Omental fat pad (tissue), 4 donors: ENCODE measurements at places on chromosomes 13 and 19.

GRCh38 chr13:87331178-87331577, 340.0 kb upstream of the SLITRK5 start:
- no peak for DNase-seq

GRCh38 chr19:6126335-6126974, 9.0 kb upstream of the ACSBG2 start:
- DNase-seq, result no peak

- no peak for DNase-seq
Measured at GRCh38 chr13:50400035-50400726, 384.9 kb downstream of the KCNRG start.

- no peak for DNase-seq
Measured at GRCh38 chr19:51559240-51559639, 11.8 kb upstream of the ZNF175 start.

- DNase-seq, result no peak
Measured at GRCh38 chr13:91053318-91054065, 294.0 kb upstream of the MIR17HG start.

DNA sequence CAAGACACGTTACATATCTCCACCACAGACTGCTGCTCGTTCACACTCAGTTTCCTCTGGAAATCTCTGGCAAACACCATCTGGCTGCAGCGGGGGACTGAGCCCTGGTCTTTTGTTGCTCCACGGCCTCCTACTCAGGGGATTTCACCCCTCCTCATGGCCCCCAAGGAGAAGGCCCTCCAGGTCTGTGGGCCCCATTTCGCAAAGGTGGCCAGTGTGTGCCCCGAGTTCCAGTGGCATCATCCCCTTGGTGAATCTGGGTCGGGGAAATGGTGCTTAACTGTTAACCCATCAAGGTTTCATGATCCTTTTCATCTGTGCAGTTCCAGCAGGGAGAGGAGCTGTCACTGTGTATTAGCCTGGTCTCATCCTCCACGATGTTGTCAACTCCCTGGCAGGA, 235.4 kb upstream of the MAB21L1 start:
- no peak for DNase-seq

DNA sequence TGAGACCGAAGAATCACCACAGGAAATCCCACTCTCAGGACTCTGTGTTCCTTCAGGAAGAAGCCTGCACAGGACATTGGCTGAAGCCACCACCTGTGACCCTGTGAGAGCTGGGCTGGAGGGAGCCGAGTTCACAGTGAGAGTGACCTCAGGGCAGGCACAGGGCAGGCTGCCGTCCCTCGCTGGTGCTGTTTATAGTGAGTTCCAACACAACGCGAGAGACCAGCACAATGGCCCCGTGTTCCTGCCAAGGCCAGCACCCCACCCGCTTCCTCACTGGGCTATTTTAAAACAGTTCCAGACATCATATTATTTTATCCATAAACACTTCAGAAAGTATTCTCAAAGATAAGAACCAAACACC, 18.4 kb upstream of the GAS6 start:
- no peak for DNase-seq

- no peak for DNase-seq
Measured at GRCh38 chr19:40508739-40509260, 42.0 kb downstream of the SPTBN4 start.

- DNase-seq, result no peak
Measured at GRCh38 chr19:17328517-17329365, 5.9 kb downstream of the ANO8 start.

GRCh38 chr19:53696951-53697350, 65.2 kb downstream of the DPRX start:
- no peak for DNase-seq

DNA sequence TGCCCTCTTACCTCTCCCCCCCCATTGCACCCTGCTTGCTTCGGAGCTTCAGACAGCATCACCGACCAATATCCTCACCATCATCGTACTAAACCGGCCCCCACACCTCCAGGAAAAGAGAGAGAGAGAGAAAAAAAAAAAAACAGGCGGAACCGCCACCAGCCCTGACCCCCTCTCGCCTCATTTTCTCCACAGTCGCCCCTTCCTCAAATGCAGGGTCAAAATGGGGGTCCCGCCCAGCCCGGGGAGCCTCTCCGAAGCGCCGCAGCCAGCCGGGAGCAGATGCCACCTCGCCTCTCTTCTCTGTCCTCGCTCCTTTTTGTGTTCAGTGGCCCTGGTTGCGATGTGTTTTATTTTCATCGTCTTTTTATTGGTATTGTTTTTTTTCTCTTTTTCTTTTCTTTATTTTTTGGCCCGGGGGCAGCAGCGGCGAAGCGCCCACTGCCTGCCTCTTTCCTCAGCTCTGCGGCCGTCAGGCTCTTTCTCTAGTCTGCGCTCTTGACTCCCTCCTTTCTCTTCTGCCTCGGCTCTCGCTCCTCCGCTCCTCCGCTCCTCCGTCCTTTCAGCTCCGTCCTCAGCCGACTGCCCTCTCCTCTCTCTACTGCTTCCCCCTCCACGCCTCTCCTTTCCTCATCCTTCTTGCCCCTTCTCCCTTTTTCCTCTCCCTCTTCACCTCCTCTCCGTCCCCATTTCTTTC, 41.4 kb downstream of the DEDD2 start:
- DNase-seq, result no peak

DNA sequence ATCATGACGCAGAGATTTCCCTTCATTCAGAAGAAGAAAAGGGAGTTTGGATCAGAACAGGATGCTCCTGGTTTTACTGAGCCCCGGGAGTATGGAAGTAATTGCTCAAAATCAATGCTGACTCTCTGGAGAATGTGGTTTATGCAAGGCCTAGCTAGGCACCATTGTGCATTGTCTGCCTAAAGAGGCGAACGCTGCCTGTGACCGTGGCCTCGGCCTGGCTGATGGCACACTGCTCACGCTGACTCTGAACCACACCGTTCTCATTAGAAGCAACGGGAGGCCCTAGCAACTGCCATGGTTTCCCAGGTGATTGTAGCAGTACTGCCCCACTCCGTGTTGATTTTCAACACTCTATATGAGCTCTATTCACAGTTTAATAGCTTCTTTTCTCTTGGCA, 41.7 kb upstream of the UBL3 start:
- DNase-seq, result no peak

GRCh38 chr19:16764793-16765433, 45.3 kb downstream of the NWD1 start:
- DNase-seq, result no peak

DNA sequence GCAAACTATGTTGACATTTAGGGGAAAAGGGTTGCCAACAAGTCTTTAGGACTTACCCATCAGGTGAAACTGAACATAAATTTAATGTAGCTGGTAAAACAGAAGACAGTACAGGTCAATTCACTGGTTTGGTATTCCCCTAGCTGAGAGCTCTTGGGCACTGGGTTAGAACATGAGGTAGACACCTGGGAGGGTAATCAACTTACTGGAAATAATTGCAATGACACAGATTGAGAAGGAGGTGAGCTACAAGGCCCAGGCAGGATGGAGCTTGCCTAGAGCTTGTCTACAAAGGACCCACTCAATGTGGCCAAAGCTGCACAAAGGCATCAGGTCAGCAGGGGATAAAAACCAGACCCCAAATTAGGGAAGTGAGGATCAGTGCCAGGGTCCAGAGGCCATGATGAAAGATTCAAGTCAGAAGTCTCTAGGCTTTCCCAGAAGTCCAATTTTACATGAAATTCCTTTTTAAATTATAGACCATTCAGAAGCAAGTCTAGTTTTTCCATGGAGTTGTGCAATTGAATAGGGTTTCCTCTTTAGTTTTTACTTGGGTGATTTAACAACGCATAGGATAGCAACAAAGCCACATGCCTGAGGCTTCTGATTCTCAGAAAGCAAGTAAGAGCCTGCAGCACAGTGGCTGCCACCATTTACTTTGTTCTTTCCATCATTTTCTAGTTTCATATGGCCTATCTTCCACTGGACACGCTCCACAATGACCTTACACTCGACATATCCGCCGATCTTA, 194.0 kb downstream of the NDFIP2 start:
- no peak for DNase-seq

DNA sequence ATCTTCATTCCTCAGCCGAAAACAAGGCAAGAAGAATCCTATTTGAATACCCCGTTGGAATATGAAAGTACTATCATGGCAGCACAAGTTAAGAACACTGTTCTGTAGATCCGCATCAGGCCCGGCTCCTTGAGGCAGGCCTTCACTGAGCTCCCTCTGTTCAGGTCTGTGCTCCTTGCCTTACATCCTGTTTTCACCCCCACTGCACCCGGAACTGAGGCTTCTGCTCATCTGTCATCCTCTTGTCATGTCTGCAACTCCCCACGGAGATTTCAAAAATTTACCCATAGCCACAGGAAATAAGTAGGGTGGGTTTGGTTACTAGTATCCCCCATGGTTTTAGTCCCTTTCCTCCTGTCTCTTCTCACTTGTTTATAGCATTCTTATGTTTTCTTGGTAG, 861.9 kb downstream of the GPC5 start:
- no peak for DNase-seq

- no peak for DNase-seq
Measured at GRCh38 chr13:97464561-97464960, 30.6 kb downstream of the RAP2A start.

DNA sequence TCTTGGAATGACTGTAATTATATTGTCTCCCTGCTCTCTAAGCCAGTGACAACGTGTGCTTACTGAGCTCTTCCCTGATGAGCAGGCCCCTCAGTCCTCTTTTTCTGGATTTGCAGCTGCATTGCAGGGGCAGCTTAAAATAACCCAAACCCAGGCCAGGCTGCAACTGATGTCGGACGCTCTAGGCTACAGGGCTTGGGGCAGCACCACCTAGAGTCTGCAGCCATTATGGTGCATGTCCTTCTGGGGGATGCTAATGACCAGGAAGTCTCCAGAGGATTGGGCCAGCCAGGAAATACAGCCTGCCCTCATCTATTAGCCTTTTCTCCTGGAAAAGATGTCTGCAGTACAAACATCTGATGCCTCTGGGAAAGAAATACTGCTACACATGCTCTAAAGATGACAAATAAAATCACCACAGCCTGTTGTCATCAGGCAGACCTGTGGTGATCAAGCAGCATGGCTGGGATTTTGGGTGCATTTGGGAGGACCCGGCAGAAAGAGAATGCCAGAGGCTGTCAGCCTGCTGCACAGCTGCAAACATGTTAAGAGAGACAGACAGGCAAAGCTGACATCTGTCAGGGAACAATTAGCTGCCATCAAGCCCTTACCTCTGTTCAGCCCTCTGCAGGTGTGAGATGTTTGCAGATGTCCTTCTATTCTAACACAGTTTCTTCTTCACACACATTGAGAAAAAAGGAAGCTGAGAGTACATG, 51.8 kb downstream of the CCDC70 start:
- DNase-seq, result no peak

DNA sequence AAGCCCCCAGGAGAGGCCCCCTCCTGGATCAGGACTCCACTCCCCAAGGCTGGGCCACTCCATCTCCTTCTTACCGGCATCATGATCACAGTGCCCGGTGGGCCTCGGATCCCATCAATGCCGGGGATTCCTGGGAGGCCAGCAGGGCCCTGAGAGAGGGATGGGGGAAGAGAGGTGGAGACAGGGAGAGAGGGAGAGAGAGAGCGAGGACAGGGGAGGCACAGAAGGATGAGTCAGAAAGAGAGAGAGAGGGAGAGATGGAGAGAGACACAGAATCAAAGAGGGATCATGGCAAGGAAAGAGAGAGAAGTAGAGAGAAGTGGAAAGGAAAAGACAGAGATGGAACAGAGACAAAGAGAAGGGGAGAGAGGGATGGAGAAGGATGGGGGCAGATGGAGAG, 13.8 kb downstream of the COL5A3 start:
- DNase-seq, result no peak

GRCh38 chr13:27599845-27600553, 20.3 kb downstream of the LNX2 start:
- DNase-seq, result no peak
